Stimulated activated CD8-positive, alpha-beta memory T cell treated with anti-CD3 and anti-CD28 coated beads, Interleukin-4, amount 100 ng/mL, for 24 hours (primary cell): ENCODE measurements at places on chromosomes 1 and 21.

GRCh38 chr21:44752671-44753235, 41.4 kb upstream of the TSPEAR start:
- no peak for DNase-seq

GRCh38 chr1:38138498-38139233, 92.1 kb upstream of the POU3F1 start:
- no peak for DNase-seq

GRCh38 chr1:214537219-214537618, 14.2 kb downstream of the PTPN14 start:
- DNase-seq: no peak

- DNase-seq: no peak
Measured at GRCh38 chr1:147475488-147475887, 65.8 kb upstream of the BCL9 start.

DNA sequence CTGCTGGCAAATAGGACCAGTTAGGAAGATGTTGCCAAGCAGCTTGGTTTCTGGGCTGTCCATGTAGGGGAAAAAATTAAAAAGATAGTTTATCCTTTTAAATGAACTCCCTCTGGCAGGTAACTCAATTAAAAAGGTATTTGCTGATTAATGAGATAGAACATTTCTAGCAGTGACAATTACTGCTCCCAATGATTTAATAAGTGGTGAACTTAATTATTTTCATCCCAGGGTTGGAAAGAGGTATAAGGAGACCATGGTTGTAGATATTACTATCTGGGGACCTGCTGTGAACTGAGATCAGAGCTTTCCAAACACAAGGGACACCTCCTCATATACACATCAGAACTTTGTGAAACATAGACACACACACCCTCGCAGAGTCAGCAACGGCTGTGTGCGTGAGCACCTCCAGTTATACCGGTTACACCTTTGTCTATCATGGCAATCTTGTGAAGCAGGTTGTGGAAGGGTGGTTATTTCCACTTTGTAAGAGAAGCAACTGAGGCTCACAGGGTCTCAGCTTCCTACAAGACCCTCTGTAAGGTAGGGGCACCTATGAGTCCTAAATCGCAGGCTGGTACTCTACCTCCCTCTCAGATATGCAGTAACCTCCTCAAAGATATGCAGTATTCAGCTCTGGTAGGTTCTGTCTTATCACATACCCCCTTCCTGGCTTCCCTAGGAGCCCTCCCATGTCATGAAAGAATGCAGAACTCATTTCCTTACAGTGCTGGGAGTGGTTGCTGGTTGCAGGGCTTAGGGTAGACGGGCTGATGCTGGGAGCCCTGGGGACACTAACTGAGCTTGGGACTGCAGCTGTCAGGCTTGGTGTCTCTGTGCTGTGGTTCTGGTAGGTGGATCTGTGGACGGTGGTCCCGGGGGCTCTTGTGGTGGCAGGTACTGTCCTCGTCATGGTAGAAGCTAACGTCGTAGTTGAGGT, 18.5 kb upstream of the MAGOH start:
- no peak for DNase-seq

- DNase-seq: no peak
Measured at GRCh38 chr1:236284291-236284721, 2.5 kb upstream of the ERO1B start.

GRCh38 chr1:12649971-12650421, 6.1 kb downstream of the AADACL4 start:
- DNase-seq: no peak

DNA sequence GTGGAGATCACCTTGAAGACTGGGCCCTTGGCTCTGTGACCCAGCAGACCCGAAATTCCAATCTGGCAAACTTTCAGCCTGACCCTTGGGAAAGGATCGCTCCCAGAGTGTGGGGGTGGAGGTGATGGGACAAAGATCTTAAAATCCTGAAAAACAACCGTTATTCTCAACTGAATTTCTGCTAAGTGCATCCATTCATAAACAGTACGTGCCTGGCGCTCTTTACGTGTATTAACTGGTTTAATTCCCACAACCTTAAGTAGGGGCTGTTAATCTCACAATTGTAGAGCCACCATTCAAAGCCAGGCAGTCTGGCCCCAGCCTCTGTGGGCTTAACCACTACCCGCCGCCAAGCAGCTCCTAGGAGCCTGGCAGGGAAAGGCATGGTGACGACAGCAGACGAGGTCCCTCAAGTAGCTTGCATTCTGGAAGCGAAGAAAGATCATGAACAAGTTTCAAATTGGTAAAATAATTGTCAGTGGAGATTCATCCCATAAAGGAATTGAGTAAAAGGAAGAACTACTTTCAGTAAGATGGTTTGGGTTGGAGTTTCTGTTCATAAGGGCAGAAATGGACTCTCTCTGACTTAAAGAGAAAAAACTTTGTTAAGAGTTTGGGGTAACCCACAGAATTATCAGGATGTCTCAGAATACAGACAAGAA, 11.4 kb upstream of the RGS16 start:
- no peak for DNase-seq

- no peak for DNase-seq
Measured at GRCh38 chr1:184191181-184191621, 139.7 kb downstream of the TSEN15 start.

- no peak for DNase-seq
Measured at GRCh38 chr1:216596281-216596862, 126.9 kb downstream of the ESRRG start.

DNA sequence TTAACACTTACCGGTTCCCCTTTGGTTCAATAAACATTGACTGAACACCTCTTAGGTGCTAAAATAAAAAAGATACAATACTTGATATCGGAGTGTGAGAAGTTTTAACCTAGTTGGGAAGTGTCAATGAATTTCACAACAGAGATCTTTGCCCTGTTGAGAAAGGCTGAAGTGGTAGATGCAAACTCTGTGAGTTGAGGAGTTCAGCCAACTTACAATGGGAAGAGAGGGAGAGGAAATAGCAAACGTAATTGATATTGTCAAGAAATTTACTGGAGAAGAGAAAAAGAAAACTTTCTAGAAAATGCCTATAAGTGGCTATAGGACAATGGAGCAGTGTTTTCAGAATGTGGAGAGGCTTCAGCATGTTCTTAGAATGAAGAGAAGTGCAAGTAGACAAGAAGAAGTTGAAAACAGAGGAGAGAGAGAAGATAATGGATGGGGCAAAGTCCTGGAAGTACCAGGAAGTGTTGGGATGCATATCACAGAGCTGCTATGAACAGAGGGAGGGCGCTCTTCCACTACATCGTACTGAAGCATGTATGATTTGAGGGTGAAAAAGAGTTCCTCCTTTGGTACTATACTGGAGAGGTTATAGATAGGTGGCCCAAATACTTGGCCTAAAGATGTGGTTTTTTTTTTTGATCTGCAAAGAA, 48.9 kb downstream of the MEF2D start:
- DNase-seq: no peak

- DNase-seq: no peak
Measured at GRCh38 chr21:30206551-30207251, 9.2 kb downstream of the CLDN8 start.

- DNase-seq: no peak
Measured at GRCh38 chr1:183932412-183932811, 105.1 kb downstream of the COLGALT2 start.

DNA sequence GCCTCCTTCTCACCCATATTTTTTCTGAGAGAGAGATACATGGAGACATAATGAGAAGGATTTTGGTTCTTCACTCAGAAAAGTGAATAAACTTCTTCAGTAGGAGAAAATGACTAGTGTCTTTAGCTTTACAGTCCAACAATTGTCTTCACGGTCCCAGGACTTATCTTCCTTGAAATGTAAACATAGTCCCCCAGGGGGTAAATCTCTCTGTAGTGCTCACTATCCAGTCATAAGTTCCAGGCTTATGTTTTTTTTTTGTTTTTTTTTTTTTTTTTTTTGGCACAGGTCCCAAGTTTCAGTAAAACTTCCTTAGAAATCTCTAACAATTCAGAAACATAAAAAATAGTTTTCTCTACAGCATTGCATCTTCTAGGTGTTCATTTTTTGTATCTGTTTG, 890.2 kb upstream of the B3GALT2 start:
- DNase-seq: no peak

DNA sequence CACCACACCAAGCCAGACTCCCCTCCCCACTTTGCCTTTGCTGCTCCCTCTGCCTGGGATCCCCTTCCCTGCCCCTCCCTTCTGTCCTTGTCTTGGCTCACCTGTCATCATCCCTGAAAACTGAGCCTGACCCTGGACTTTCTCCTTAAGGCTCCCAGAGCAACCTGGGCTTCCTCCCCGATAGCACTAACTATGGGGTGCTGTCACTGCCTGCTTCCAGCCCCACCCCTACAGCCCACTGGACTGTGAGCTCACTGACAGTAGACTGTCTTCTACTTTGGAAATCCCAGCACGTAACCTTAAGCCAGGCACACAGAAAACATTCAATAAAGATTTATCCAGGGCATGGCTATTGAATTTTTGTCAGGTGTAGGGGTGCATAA, 9.5 kb upstream of the CSF1 start:
- no peak for DNase-seq

GRCh38 chr1:168091720-168092550, 44.8 kb downstream of the GPR161 start:
- no peak for DNase-seq

DNA sequence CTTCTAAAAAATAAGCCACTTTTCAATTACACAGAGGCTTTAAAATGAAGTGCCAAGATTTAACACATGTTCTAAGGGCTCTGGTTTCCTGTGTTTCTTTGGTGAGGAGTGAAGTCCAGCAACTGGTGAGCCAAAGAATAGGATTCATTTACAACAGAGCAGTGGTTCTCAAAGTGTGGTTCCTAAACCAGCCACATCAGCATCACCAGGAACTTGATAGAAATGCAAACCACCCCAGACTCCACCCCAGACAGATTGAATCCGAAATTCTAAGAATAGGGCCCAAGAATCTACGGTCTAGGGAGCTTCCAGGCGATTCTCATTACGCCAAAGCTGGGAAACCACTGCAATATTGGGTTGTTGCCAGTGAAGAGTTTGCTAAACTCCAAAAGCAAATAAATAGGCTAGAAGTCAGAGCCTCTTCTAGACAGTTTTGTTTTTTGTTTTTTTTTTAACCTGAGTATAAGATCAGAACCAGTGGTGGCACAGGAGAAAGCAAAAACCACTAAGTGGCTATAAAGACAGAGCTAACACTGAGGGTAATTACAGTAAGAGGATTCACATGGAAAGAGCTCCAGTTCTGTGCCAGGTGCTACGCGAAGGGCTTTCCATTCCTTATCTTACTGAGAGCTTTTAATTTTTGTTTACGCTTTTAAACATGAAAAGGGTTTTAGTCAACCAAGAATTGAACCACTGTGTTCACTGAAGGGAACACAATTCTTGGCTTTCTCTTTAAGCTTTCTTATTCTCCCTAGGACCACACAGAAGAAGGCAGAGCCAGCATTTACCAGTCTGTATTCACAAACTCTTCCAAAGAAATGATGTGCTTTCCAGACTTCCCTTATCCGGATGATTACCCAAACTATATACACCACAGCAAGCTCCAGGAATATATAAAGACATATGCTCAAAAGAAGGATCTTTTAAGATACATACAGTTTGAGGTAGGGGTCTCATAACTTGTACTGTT, 42.4 kb upstream of the FMO2 start:
- no peak for DNase-seq

GRCh38 chr1:34762474-34763141, 3.1 kb downstream of the GJB4 start:
- DNase-seq: no peak

DNA sequence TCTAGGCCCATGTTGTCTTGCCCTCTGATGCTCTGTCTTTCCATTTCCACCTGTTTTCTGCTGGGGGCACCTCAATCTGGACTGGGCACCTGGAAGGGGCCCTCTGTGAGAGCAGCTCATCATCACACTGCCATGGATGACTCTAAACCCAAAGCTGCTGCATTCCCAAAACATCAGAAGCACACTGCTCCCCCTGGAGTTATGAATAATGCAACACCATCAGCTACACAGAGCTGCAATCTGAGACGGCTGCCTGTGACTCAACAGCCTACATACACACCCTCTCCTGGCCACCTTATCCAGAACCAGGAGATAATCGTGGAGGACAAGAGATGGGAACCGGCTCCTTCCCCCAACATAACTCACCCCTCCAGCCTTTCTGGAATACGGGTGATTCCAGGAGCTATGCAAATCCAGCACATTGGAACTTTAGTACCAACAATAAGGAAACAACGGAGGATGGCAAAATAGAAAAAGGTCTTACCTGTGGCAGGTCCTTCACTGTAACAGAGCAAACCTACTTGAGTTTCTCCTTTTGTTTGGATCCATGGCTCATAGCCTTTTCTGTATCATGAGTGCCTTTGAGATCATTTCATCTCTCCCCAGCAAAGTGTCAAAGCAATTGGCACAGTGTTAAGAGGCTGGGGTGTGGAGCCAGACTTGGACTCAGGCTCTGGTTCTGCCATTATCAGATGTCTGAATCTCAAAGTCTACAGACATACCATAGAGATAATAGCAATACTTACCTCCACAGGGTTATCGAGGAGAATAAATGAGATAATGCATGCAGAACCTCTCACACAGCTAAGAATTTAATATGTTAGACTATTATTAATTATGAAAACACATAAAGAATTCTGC, 29.3 kb downstream of the AK2 start:
- DNase-seq: no peak

GRCh38 chr1:6785318-6785727, at the start of gene CAMTA1:
CAMTA1 (plus strand) TSS chr1:6785454; CDS start chr1:6785531, 77 bp downstream.
- DNase-seq: no peak

GRCh38 chr1:220825819-220826551, 39.3 kb downstream of the MTARC1 start:
- no peak for DNase-seq

- no peak for DNase-seq
Measured at GRCh38 chr1:45979074-45979777, 153.2 kb downstream of the PIK3R3 start.

GRCh38 chr1:225977937-225978748, 21.0 kb downstream of the SDE2 start:
- no peak for DNase-seq

GRCh38 chr1:229254910-229255541, 15.9 kb upstream of the RAB4A start:
- no peak for DNase-seq

- DNase-seq: no peak
Measured at GRCh38 chr1:206949641-206950040, 3.4 kb upstream of the PIGR start.

DNA sequence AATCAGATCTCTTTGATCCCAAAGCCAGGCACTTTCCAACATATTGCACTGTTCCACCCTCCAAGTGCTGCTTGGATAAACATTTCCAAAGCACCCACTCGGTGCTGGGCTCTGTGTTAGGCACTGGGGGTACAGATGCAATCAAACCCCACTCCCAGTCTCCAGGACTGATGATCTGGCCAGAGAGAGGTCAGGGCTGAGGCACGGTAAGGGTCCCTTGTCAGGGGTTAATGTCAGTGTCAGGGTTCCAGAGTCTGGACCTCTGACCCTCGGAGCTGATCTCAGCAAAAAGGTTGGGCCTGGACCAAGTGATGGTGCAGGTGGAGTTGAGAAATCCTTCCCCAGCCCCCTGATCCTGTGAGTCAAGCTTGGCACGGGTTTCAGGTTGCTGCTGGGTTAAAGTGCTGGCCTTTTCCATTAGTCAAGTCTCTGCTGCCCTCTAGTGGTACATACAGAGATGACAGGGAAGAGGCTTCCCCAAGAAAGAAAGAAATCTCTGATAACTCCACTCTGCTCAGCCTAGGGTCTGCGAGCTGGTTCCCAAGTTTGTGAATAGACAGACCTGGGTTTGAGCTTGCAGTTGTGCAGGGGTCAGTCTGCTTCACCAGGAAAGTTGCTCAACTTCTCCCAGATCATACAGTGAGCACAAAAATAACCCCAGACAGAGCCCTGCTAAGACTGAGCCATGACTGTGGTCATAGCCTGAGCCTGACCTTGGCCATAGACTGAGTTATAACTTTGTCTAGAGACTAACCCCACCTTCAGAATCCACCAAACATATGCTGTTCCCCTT, 74.6 kb downstream of the DMRTA2 start:
- no peak for DNase-seq

- no peak for DNase-seq
Measured at GRCh38 chr1:152761609-152762213, 3.9 kb downstream of the KPRP start.
